ENCODE measurements at places on chromosomes 3 and 15.

- no peak for DNase-seq
Observed at GRCh38 chr3:150890295-150890694, 14.9 kb downstream of the MINDY4B start.

- no peak for DNase-seq
Observed at GRCh38 chr3:31041161-31041978, 146.9 kb upstream of the GADL1 start.

DNA sequence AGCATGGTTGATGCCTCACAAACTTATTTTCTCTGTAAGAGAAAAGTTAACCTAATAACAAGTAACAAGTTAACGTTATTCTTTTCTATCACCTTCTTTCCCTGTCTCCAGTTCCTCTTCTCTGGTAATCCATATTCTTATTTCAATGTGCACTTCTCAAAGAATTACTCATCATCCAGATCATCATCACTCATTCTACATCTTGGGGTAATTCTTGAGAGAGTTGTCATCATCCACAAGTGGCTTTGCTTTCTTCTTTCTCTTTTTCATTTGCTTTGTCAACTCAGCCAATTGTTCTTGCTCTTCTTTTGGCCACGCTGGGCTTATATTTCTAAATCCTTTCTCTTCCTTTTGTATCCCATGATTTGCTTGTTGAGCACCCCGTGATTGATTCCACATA lies 20.8 kb upstream of the RNF111 start:
- no peak for DNase-seq

GRCh38 chr15:66047321-66048024 lies 178.2 kb downstream of the RAB11A start:
- no peak for DNase-seq

DNA sequence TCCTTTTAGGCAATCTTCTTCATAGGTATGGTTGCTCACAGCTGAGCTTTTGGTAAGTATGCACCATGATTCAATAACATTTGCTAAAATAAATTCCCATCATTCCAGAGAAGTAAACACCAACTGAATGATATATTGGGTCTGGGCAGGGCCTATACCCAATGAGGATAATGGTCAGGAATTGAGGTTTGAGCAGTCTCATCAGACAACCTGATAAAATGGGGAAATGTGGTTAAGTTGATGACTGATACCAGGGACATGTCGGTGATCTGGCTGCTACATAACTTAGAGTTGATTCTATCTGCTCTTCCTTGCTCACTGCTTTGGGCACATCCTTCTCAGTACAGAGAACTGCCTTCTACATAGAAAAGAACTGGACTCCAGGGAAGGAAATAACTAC lies 92.9 kb downstream of the GPR156 start:
- no peak for DNase-seq

- no peak for DNase-seq
Observed at GRCh38 chr3:193590088-193590856, 2.7 kb upstream of the OPA1 start.

DNA sequence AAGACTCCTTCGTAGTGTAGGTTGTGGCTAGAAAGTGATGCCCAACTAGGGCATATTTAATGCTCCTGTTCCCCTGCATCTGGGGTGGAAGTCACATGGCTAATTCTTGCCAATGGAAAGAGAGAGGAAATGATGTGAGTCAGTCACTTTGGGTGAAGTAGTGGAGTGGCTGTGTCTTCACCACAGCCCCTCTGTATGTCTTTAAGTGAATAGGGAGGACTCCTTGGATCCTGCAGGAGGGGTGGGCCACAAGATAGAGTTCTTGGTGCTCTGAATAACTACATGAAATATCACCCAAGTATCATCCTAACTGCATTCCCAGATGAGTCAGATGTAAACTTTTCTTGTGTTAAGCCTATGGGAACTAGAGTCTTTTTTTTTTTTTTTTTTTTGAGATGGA lies 17.8 kb upstream of the MB21D2 start:
- no peak for DNase-seq

- DNase-seq: no peak
Observed at GRCh38 chr3:28700728-28701127, 352.1 kb upstream of the AZI2 start.

- no peak for DNase-seq
Observed at GRCh38 chr3:170749765-170750477, 120.1 kb downstream of the RPL22L1 start.

- no peak for DNase-seq
Observed at GRCh38 chr3:113660458-113660857, 36.0 kb downstream of the USF3 start.

DNA sequence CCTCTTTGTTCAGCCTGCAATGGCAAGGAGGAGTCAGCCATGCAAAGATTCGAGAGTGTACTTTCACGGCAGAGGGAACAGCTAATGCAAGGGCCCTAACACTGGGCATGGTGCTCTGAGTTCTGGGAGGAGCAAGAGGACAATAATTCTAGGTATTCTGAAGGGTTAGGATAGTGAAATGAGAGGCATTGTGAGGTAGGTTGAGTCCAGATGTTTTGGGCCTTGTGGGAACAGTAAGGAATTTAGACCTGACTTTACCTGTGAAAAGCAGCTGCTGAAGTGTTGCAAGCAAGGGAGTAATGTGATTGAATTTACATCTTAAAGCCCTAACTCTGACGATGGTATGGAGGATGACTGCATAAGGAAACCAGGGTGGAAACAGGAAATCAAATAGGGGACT lies 211.6 kb downstream of the CNTN3 start:
- DNase-seq: no peak

DNA sequence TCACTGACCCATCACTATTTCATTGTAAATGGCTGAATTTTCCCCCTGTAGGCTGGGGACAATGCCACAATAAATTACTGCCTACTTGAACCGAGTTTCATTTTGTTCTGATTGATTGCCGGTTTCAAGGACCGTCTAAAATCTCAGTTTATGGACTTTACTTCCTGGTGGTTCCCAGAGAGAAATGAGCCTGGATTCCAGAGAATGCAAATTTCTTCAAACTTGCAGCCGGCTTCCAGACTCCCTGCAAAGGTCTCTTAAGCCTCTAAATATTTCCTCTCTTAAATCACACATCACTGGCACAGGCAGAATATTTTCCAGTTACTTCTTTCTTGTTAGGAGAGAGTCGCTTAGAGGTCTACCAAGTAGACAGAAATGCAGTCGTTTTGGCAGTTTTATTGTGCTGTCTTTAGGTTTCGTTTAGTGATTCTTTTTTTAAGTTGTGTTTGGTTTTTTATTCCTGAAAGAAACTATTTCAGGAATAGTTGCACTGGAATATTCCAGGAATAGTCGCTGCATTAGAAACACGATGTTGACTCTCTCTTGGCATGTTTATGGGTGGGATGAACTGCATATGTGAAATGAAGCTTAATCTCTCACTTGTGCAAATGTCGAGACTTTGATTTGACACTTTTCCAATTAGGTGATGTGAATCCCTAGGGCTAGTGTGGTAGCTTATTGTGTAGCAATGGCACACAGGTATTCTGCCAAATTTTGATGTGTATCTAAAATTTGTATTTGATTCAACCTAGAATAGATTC lies 284.1 kb upstream of the NR2E3 start:
- no peak for DNase-seq

GRCh38 chr15:99981839-99982658 lies 248.8 kb upstream of the LYSMD4 start:
- DNase-seq: no peak

GRCh38 chr3:143763564-143764162 lies 84.6 kb downstream of the SLC9A9 start:
- no peak for DNase-seq

DNA sequence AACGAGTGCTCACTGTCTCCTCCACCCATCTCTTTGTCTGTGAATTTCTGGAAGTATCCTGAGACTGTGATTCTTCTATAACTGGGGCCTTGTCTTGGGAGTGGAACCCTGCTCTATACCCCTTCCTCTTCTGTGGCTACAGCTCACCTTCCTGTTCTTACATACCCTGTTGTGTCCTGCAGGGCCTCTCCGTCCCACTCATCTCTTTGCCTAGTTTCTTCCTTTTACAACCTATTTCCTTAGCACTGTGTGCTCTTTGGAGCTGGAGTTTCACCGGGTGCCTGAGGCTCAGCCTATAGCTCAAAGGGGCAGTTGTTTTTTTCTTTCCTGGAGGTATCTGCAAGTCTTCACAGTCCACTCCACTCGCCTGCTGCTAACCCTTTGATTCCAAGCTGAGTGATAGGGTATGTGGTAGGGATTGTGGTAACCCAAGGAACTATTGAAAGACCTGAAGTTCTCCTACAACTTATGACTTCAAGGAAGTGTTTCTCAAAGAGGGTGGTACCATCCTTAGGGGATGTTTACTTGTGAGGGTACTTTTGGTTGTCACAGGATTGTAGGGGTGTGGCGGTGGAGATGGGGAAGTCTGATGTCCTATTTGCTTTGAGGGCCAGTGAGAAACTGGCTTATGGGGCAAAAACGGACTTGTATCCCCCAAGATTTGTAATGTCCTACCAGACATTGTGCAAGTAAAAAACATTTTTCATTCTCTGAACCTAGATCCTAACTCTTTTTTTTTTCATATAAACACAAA lies 66.6 kb upstream of the ARL8B start:
- no peak for DNase-seq

- no peak for DNase-seq
Observed at GRCh38 chr3:98770261-98771039, 7.3 kb downstream of the ST3GAL6 start.

DNA sequence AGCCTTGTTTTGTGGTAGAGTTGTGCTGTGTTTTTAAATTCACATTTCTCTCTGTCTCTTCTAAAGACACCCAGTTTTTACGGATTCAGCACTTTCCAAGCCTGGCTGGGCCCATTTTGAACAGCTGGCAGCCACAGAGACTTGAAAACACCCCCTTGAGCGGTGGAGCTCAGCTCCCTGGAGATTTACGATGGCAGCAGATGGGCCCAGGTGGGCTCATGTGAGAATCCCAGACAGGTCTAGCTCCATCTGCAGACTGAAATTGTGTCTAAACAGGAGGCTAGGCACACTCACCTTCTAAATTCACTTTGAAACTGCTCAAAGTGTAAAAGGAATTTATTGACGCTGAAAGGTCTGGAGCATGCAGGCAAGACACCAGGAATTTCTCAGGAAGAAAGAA lies 232.0 kb upstream of the HES1 start:
- no peak for DNase-seq

GRCh38 chr3:14289590-14290461 lies 111.2 kb downstream of the LSM3 start:
- DNase-seq: no peak

DNA sequence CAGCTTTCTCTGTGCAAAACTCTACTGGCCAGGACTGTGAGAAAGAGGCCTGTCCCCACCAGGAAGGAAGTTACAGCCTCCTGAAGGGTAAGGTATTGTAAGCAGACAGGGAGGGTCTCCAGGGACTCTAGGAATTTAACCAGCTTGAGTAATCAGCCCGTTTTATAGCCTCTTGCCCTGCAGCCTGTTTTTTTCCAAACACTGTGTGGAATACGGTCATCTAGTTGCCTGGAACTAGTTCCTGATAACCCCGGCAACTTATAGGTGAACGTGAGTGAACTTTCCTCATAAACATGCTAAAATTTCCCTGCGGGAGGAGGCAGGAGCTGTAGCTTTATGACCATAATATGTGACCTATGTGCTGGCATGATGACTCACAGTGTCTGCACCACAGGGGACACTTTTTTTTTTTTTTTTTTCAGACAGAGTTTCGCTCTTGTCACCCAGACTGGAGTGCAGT lies 60.1 kb upstream of the DAZL start:
- no peak for DNase-seq

DNA sequence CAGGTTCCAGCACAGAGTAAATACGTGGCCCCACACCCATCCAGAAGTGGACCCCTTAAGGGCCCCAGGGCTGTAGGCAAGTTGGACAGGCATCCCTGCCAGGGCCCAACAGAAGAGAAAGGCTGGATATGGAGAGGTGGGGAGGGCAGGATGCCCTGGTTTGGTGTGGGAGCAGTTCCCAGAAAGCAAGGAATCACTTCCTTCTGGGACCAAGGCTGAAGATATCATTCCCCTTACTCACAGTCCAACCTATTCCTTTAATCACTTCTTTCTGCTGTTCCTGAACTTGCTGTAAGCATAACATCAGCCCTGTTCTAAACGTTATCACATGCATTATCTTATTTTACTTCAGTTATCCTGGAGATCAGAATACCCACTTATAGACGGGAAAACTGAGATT lies 6.1 kb upstream of the MESP2 start:
- no peak for DNase-seq

GRCh38 chr15:62999178-62999577 lies 43.4 kb upstream of the TPM1 start:
- no peak for DNase-seq

DNA sequence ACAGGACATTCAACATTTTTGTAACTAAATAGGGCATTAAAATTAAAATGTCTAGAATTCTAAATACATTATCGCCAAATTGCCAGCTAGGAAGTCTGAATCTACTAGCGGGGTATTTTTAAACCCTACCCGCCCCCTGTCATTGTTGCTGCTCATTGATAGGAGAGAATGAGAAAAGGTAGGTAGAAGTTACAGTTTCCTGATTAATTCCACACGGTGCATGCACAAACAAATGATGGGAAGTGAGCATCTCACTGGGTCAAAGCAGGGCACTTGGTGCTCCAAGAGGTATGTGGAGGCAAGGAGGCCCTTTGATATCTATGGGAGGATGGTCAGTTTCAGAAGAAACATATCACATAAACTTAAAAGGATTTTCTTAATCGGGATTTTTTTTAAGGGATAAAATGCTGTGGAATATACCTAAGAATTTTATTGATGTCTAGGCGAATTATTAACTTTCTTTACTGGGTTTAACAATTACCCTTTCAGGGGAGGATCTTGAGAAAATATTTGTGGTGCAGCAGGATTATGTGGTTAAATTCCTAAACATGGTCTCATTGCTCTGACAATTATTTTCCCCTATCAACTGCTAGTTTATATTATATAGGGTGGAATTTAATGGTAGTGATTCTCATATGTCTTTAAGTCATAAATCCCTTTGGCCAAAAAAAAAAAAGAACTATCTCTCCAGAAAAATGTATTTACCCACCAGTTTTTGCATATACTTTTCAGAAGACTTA lies 236.0 kb upstream of the GOLGA6L4 start:
- no peak for DNase-seq

- no peak for DNase-seq
Observed at GRCh38 chr3:139970526-139970925, 35.5 kb downstream of the CLSTN2 start.

DNA sequence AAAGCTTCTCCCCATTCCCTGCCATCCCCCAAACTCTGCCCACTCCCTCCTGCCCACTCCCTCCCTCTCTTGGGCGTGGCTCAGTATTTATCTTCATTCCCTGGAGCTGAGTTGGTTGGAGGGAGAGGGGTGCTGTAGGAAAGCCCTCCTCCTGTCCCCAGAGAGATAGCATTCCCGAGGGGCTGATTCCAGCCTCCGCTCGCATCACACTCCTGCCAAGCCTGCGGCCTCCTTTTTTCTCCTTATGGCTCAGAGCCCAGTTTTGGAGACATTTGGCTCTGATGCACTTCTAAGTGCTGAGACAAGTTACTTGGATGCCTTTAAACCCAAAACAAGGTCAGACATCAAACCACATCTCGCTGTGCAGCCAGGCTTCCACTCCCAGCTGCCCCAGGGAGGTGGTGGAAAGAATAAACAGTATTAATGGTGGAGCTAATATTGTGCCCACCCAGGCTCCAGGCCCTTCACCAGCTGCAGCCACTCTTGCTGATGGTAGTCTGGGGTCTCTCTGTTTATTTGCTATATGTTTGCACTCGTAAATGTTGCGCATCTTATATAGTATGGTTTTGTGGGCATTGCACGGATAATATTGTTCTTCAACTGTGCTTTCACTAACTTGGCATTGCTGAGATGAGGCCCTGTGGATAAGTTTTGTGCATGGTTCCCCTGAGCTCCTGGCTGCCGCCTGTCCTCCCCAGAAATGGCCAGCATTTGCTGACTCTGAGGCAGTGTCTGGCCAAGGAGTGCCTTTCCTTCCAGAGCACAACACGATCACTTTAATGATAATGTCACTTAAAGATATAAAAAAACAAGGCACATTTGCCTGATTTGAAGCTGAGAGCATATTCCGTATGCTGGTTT lies 157.2 kb downstream of the LRRC28 start:
- no peak for DNase-seq
